ENCODE measurements at places on chromosomes 16 and 17.

- no peak for DNase-seq
These were observed 16.1 kb downstream of the PLK1 start for GRCh38 chr16:23694644-23695373.

- DNase-seq: no peak
These were observed 11.9 kb downstream of the KCNJ12 start for GRCh38 chr17:21388066-21388465.

DNA sequence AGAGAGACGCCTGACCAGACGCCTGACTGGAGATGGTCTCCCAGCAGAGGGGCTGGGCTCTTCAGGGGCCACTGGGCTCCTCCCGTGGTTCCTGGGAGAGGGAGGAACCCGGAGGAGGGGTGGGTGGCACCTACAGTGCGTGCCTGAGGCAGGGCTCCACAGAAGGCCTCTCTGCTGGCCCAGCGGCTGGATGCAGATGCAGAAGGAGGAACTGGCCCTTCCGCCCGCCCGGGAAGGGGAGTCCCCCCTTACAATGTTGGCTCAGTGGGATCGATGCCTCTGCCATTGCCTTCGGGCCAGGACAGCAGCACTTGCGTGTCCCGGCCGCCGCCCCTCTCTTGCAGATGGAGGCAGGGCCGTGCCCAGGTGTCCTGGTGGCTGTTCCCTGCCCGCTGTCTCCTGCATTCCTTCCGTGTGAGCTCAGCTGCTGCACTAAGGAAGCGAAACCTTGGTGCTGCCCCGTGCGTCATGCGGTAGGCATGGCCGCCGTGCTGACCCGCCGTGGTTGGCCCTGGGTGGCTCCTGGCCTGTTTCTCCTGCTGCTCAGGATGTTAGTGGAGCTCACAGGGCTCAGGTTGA lies 15.1 kb downstream of the BAIAP2 start:
- DNase-seq: no peak

DNA sequence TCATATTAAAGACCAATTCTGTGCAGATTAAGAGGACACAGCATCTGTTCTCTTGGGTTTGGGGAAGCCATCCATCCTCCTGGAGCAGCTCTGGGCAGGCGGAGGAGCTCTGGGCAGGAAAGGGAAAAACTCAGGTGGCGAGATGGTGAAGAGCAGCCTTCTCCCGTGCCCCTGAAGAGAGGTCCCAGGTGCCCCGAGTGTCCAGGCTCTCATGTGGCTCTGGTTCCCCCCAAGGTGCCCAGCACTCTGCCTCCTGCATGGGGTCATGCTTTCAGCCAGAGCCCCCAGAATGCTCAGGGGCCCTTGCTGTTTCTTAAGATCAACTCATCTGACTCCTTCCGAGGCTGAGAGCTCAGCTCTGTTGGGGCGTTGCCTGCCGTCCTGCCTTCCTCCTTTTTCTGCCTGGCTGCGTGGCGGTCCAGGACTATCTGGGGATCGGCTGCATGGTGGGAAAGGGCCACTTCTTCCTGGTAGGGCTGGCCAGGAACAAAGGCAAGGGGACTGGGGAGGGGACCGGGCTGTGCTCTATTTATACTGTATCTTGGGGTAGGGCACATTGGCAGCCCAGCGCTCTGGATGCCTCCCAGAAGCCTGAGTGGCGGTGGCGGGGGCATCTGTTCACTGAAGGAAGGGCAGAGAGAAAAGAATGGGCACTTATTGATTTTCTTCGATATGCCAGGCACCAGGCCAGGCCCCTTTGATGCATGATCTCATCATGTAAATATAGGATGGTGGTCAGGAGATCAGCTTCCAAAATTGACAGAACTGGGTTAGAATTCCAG lies 103.2 kb upstream of the SDK2 start:
- DNase-seq: no peak

- no peak for DNase-seq
These were observed 23.4 kb downstream of the NDEL1 start for GRCh38 chr17:8459107-8459506.

DNA sequence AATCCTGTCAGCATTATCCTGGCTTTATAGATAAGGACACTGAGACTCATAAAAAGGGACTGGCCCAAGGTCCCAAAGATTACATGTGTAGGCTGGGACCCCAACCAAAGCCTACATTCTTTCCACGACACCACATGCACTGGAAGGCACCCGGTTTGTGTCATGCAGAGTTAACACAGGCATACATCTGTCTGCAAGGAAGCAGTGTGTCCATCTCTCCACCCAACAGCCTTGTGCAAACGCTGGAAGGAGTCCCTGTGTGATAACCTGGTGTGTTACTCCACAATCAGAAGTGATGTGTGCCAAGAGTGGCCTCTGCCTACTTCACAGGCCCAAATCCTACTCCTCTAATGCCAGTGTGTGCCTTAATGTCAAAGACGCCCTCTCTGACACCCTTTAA lies 139.8 kb downstream of the PARN start:
- no peak for DNase-seq

- DNase-seq: no peak
These were observed 265.0 kb downstream of the PHKB start for GRCh38 chr16:47726031-47726675.

- no peak for DNase-seq
These were observed 26.7 kb downstream of the METRNL start for GRCh38 chr17:83106056-83106588.
